H1 (cell line): ENCODE measurements at places on chromosomes 5 and 9.

DNA sequence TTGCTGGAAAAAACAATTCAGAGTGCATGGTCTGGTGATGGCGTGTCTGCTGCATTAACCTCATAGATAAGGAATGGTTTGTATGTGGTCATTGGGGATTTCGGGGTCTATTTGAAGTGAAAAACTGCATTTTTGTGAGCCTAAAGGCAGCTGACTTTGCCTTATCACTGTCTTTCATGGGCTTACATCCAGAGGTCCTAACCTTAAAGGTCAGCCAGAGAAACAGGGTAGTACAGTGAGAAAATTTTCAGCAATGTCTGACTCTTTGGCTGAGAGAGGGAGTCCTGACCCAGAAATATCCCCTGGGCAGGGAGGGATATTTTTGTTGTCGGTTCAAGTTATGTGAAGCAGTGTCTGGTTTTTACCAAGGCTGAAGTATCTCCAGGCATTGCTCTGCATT is 5.7 kb downstream of the PCSK5 start:
- DNase-seq: no peak

DNA sequence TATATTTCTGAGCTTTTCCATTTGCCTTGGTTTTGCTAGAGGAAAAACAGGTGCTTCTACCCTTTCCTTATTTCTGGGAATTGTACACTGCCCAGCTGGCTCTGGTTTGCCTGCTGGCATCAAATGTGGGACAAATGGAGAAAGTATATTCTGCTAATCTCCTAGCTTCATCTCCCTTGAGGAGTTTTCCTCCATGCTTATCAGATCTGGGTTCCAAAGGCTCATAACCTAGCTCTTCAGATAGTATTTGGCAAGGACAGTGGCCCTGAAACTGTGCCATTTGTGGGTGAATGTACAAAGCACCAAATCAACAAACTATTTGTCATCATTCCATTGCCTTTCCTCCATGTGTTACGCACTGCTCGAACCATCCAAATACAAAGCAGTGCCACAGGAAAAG is 16.2 kb downstream of the PRLR start:
- no peak for DNase-seq

DNA sequence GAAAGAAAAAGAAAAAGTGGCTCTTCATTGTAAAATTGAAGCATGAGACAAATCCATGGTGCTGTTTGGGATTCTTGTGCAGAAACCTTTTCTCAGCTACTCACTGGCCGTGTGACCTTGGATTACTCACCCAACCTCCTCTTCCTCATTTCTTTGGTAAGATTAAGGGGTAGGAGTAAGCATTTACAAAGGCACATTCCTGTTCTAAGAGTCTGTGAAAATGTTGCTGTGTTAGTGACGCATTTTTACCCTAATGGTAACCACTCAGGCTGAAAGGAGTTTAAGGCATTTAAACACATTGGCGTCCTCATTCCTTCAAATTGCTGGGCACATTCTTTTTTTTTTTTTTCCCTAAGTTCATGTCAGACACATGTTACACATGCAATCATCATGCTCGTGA is 4.3 kb downstream of the RAI14 start:
- DNase-seq: no peak

- no peak for DNase-seq
These were observed 31.9 kb upstream of the C5orf58 start for GRCh38 chr5:170200876-170201275.

- peak; percentile 23 for DNase-seq
These were observed 95.4 kb downstream of the CACNA1B start for GRCh38 chr9:137972988-137973470.

GRCh38 chr9:79952401-79952800 is 380.6 kb downstream of the TLE4 start:
- DNase-seq: no peak

DNA sequence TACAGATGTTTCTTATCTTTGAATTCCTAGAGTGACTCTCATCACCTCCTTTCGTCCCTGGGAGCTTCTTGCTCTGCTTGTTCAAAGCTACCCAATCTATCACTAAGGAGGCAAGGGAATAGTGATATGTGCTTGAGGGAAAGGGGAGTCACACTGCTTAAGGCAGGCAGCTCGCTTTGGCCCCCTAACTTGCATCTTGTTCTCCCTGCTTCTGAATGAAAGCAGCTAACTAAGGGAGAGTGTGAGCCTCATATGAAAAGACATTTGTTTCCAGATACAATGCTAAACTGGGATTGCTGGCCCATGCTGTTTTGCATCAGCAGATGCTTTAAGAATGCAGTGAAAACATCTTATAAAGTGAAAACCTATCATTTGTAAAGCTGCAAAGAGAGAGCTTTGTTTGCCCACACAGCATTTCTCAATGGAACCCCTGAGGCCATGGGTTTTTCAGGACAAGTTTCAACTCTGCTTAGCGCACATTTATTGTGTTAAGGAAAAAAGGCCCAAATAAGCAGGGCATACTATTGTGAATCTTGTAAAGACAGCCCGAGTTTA is 367.9 kb upstream of the ADAMTSL1 start:
- no peak for DNase-seq

- no peak for DNase-seq
These were observed 80.0 kb downstream of the OXCT1 start for GRCh38 chr5:41790038-41790776.

GRCh38 chr9:10903969-10904368 is 291.2 kb upstream of the PTPRD start:
- no peak for DNase-seq

- no peak for DNase-seq
These were observed 75.7 kb downstream of the NR6A1 start for GRCh38 chr9:124695280-124695890.

DNA sequence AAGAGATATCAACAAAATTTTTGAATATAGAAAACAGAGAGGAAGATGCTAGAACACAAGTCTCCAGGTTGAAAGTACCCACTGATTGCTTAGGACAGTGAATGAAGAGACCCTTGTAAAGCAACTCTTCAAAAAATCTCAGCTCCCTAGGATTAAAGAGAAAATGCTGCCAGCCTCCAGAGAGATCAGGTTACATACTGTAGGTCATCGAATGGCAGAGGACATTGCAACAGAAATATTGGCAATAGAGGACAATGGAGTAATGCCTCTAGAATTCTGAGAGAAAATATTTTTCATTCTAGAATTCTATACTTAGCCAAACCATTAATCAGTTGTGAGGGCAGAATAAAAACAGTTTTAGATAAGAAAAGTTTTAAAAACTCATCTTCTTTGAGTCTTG is 43.1 kb upstream of the ELL2 start:
- DNase-seq: no peak

DNA sequence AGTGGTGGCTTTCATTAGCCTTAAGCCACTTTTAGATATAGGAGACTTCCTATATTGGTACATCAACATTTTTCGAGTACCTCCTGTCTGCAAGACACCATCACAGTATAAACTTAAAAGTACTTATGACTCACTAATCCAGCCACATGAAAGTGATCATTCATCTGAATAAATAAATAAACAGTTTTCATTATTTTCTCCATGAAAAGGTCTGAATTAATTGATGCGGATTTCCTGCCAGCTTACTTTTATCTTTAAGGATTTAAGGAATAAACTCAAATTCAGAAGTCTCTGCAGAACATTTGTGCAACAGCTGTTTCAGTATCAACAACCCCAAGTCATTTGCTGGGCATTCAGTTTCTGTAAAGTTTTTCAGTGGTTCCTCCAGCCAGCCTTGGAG is 4.0 kb downstream of the SAP30L start:
- DNase-seq: no peak

DNA sequence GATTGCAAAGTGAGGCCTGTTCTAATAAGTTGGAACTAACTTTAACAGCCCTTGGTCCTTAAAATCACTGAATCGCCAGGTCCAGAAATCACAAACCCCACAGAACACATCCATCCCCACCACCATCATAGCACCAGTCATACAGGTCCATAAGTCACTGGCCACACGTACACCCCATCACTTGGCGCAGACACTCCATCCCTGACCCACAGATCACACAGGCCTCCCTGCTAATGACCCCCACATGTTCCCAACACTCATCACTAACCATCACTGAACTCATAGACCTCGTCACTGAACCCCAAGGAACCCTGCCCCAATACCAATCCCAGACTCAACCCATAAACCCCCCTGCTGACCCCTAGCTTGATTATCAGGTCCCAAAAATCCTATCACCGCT is 41.2 kb upstream of the ZNF300 start:
- no peak for DNase-seq

DNA sequence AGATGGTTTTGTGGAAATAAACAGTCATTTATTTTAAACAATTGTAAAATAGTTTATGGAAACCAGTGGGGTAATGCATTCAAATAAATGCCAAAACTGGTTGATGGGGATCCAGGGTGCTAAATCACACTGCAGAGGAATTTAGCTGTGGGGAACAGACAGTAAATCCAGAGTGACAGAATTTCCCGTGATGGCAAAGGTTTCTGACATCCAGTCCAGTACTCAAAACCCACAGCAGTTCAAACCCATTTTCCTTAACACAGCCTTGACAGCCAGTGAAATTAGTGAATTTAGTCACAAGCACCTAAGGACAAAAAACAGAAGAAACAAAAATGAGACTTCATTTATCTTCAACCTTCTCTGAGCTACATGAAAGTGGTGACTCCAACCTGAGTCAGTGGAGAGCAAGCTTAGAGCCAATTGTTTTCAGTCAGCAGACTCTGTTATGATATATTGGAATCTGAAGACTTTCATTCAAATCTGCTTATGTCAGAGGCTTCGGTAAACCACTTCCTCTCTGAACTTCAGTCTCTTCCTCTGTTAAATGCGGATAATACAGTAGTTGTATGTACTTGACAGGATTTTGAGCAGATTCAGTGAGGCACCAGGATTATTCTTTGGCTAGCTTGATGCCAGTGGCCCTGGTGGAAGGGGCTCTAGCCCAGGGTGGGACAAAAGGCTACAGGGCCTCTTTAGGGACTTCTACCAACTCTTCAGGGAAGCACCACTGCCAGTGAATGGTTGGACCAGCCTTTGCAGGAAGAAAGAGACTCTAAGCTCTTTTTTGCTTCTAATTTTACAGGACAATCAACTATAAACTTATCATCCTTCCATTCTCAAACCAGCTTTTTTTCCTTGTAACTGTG is 185.3 kb downstream of the MAPKAP1 start:
- DNase-seq: no peak

DNA sequence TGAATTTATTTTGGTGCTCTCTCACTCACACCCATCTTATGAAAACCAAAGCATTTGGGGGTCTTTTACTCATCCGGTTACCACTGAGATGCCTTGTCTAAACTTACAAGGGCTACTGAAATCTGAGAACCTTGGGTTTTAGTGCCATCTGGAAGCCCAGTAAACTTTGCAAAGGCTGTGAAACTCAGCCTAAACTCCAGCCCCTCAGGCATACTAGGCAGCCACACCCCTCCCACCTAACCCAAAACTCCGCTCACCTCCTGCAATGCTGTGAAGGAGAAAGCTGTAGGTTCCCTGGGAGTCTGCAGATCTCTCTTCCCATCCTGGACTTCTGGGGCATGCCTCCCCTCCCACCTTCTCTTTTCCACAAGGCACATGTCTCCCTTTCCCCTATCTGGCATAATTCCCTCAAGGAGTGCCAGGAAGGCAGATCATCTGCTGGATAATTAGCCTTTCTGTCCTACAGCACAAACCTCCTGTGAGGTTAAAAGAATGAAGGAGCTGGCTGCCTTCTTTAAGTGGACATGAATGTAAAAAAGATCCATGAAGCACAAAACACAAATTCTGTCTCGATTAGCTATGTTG is 71.5 kb upstream of the ANXA1 start:
- DNase-seq: no peak

DNA sequence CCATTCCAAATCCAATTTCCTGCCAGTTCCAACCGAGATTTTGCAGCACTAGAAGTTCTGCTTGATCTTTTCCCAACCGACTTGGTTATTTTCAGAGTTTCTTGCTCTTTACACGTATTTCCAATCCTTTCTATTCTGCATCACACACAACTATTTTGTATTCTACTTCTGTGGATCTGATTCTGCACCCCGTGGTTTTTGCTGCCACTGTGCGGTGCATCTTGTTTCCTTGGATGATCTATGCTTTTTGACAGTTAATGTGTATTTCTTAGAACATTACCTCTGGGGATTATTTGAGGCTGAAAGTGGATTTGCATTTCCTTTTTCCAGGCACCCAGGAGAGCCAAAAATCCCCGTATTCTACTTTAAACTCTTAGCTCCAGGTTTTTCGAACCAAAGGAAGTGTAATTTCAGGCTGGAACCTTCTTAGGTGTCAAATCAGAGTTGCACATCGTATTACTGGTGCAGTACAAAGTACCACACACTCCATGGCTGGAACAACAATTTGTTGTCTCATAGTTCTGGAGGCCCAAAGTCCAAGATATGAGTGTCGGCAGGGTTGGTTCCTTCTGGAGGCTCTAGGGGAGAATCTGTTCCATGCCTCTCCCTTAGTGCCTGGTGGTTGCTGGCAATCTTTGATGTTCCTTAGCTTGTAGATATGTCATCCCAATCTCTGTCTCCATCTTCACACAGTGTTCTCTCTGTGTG is 14.7 kb upstream of the SARDH start:
- DNase-seq: no peak

DNA sequence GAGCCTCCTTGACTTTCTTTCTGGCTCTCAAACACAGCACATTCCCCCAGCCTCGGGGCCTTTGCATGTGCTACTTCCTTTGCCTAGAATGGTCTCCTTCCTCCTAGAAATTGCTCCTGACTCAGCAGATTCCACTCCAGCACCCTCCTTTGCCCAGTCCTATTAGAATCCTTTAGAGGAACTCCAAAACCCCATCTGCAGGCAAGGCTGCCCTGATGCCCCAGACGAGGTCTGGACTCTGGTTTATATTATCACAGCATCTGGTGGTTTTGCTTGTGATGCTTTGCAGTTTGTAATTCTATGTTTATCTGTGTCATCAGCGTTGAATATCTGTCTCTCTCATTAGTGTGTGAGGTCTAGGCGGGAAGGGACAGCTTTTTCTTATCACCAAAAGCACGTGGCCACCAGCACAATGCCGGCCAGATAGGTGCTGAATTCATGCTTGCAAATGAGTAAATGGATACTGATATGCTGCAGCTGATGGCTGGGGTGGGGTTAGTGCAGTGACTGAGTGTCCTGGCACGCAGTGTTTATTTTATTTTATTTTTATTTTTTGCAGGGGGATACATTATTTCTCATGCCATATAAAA is 30.0 kb upstream of the ANKH start:
- DNase-seq: no peak

DNA sequence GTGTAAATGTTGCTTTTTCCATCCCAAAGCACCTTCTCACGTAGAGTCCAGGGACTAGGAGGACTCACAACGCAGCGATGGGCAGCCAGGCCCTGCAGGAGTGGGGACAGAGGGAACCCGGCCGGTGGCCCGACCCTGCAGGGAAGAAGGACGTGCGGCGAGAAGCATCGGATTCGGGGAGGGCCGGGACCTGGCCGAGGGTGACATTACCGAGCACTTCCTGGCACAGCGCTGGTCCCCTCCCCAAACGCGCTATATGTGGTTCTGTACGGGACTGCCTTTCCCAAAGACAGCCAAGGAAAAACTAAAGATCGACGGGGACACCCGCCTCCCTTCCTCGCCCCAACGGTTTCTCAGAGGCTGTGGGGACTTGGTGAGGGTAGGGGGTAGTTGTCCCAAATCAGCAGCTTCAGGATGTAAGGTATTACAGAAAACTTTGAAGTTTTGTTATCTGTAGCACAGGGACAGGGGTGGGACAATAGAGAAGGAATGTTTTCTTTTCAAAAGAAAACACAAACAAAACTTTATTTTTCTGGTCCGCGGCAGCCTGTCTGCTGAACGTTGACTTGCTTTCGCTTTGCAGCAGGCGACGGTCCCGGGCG is 887 bp upstream of the MAP3K1 start:
- DNase-seq: no peak

GRCh38 chr9:97568461-97569275 is 64.5 kb downstream of the TSTD2 start:
- no peak for DNase-seq
